ENCODE measurements at places on chromosomes 5 and 9.

GRCh38 chr9:5626727-5627634, 1.9 kb upstream of the RIC1 start:
- peak; percentile 60 for DNase-seq

DNA sequence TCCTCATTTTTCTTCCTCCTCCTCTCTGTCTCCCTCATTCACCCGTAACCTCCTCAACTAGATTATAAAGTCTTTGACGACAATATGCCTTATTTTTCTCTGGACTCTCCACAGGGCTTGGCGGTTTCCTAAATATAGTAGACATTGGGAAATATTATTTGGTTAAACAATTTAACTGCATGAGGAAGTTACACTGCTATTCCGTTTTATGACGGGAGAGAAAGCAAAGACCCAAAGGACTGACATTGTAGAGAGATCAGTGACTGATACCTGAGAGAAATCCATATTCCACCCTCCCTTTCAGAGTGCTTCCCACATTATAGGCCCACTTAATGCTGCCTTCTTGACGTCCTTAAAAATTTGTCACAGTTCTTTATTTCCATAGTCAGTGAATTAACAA, 51.2 kb downstream of the GDA start:
- DNase-seq = no peak

GRCh38 chr9:79257228-79257781, 314.5 kb upstream of the TLE4 start:
- no peak for DNase-seq

DNA sequence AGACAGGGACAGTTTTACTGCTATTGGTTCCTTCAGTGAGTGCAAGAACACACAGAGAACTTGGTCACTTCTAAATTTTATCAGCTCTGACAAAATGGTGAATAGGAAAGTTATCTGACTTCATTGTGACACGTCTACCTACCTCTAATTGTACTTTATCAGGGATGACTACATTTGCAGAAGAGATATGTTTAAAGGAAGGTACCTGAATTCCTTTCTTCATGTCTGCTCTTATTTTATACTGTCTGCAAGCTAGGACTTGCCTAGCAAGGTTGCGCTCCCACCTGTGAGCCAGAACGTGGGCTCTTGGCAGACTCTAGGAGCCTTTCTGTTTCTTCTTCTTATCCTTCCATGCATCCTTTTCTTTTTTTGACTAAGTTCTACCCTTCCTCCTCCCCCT, 1.6 kb downstream of the SLC27A6 start:
- no peak for DNase-seq

- no peak for DNase-seq
These were observed 36.8 kb downstream of the EGR1 start for GRCh38 chr5:138502121-138502520.

- no peak for DNase-seq
These were observed 22.9 kb upstream of the PIK3R1 start for GRCh38 chr5:68192679-68193060.

DNA sequence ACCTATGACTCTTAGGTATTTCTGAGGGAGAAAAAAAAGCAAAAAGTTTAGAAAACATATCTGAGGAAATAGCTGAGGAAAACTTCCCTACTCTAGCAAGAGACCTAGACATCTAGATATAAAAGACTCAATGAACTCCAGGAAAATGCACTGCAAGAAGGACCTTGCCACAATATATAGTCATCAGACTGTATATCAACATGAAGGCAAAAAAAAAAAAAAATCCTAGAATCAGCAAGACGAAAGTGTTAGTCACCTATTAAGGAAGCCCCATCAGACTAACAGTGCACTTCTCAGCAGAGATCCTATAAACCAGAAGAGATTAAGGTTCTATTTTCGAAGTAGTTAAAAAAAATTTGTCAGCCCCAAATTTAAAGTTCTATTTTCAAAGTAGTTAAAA, 166.2 kb downstream of the TMEM38B start:
- no peak for DNase-seq

- no peak for DNase-seq
These were observed 208.0 kb upstream of the ANKRD55 start for GRCh38 chr5:56440871-56441740.

- DNase-seq = no peak
These were observed 35.1 kb downstream of the CEMIP2 start for GRCh38 chr9:71733176-71733575.

DNA sequence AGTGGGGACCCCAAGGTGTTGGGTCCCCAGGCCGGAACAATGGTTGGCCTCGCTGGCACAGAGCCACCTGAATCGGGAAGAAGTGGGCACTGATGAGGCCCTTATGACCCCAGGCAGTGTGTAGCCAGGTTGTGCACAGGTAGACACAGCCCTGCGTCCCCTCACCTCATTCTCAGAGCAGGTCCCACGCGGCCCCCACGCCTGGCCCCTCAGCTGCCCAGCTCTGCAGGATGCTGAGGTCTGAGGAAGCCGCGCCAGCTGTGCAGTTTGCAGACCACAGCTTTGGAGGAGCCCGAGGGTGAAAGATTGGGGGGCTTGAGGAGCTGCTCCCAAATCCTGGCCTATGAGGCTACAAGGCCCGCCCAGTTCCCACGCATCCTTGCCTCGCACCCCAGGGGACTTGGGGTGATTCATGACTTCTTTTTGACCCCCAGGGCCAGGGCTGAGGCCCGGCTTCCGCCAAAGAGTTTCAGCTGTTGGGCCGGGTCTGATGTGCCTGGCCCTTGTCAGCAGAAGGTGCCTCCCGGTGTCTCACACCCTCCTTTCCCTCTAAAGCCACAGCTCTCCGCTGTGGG, 87.8 kb upstream of the PHYKPL start:
- no peak for DNase-seq

- DNase-seq = no peak
These were observed 38.9 kb downstream of the PTTG1 start for GRCh38 chr5:160460377-160461049.

- DNase-seq = no peak
These were observed 76.1 kb downstream of the SHB start for GRCh38 chr9:37992924-37993349.

GRCh38 chr5:62111428-62111827, 194.6 kb upstream of the KIF2A start:
- no peak for DNase-seq

GRCh38 chr5:14937254-14937653, 65.7 kb upstream of the ANKH start:
- DNase-seq = no peak

- DNase-seq = no peak
These were observed 229.0 kb downstream of the ELAVL2 start for GRCh38 chr9:23596913-23597634.
